ENCODE measurements at places on chromosomes 6 and 20. TPM values are rescaled to one million over a fixed set of nuclear protein-coding genes. Genes with fewer than 3 reads are reported as not detected.

DNA sequence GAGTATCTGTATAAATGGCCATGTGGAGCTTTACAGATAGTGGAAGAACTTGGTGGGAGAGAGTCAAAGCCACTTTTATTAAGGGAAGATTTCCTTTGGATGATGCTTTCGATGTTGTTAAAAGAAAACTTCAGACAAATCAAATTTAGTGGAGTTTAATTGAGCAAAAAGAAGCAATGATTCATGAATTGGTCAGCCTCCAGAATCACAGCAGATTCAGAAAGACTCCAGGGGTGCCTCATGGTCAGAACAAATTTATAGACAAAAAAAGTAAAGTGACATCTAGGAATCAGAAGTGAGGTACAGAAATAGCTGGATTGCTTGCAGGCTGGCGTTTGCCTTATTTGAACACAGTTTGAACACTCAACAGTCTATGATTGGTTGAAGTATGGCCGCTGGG lies 5.3 kb upstream of the CGA start:
- no peaks in the 10 kb centered on the region for H3K36me3 ChIP-seq
- H3K27me3 ChIP-seq = peaks cover 5% of the 10 kb centered on the region
- DNase-seq = no peak
- no peaks in the 10 kb centered on the region for H3K4me1 ChIP-seq
- no peak overlapping the region for H3K27ac ChIP-seq

DNA sequence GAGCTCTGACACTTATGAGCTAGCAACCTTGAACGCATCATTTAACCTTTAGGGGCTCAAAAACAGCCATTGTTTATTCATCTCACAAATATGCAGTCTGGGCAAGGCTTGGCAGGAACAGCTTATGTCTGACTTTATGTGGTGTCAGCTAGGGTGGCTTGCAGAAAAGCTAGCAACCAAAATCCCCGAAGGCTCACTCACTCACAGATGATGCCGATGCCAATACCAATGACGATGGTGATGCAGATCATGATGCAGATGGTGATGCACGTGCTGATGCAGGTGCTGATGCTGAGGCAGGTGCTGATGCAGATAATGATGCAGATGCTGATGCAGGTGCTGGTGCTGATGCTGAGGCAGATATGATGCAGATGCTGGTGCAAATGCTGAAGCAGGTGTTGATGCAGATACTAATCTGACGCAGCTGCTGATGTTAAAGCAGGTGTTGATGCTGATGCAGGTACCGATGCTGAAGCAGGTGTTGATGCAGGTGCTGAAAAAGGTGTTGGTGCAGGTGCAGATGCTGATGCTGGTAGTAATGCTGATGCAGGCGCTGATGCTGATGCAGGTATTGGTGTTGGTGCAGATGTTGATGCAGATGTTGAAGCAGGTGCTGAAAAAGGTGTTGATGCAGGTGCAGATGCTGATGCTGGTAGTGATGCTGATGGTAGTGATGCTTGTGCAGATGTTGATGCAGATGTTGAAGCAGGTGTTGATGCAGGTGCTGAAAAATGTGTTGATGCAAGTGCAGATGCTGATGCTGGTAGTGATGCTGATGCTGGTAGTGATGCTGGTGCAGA lies 195.6 kb downstream of the NFATC2 start:
- no peaks in the 10 kb centered on the region for H3K27me3 ChIP-seq
- no peak overlapping the region for H3K4me3 ChIP-seq
- no peaks in the 10 kb centered on the region for H3K36me3 ChIP-seq

DNA sequence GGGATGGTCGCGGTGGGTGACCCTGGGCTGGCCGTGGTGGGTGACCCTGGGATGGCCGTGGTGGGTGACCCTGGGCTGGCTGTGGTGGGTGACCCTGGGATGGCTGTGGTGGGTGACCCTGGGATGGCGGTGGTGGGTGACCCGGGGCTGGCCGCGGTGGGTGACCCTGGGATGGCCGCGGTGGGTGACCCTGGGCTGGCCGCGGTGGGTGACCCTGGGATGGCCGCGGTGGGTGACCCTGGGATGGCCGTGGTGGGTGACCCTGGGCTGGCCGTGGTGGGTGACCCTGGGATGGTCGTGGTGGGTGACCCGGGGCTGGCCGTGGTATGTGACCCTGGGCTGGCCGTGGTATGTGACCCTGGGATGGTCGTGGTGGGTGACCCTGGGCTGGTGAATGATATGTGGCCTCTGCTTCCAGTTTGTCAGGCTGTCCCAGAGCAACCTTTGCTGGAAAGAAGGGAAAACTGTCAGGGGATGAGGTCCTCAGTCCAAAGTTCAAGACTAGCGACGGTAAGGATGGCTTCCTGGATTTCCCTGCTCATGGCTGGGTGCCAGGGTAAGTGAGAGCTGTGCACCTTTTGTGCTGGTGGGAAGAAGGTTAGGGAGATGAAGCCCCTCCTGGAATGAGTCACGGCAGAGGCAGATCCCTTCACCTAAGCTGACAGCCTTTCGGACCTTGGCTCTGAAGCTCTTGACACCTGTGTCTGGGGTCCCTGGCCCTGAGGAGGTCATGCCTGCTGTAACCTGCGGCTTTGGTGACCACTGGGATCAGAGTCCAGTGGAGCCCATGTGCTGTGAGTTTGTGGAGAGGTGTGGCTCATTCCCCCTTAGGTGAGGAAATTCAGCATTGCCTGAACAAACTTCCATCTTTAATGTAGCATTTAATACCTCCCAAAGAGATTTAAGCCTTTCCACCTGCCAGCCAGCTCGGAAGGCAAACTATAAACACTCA lies 19.1 kb upstream of the PCMTD2 start:
- no peaks in the 10 kb centered on the region for H3K27me3 ChIP-seq
- no peaks in the 10 kb centered on the region for H3K36me3 ChIP-seq
- DNase-seq = no peak
- peaks cover 4% of the 10 kb centered on the region for H3K4me1 ChIP-seq
- no peak overlapping the region for H3K27ac ChIP-seq
- H3K4me3 ChIP-seq = no peak overlapping the region

DNA sequence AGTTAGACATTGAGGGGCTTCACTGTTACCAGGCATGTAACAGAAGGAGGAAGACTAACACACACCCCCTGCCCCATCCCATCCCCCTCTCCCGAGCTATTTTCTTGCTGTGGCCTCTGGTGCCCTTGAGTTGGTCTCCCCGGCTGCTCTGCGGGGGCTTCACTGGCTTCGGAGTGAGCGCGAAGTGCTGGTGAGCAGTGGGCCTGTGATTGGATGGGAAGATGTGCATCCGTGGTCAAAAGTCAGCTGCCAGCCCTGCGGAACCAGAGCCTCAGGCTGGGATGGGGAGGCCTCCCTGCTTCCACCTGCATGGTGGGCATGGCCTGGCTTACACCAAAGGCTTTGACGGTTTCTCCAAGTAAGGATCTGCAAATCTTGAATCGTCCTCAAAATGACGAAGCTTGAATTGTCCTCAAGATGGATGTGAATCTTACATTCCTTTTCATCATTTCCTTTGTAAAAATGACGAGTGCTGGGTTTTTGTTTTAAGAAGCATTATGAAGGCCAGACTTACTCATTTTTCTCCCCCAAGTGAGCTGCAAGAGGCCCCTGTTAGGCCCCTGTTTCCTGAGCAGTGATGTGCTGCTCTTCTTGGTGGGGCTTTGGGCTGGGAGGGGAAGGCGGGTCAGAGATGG lies 23.7 kb downstream of the SPATA2 start:
- H3K4me3 ChIP-seq = no peak overlapping the region
- H3K36me3 ChIP-seq = peaks cover 7% of the 10 kb centered on the region
- H3K27me3 ChIP-seq = no peaks in the 10 kb centered on the region
- H3K4me1 ChIP-seq = peaks cover 35% of the 10 kb centered on the region
- DNase-seq = no peak
- H3K27ac ChIP-seq = peak overlapping the region; percentile 11

- H3K27me3 ChIP-seq = no peaks in the 10 kb centered on the region
- no peaks in the 10 kb centered on the region for H3K36me3 ChIP-seq
- H3K4me1 ChIP-seq = peaks cover 11% of the 10 kb centered on the region
- DNase-seq = no peak
These were observed 64.0 kb upstream of the TFB1M start for GRCh38 chr6:155378276-155378675.

GRCh38 chr6:57029213-57029612 lies 17.3 kb upstream of the KIAA1586 start:
- no peak overlapping the region for H3K4me3 ChIP-seq
- H3K4me1 ChIP-seq = no peaks in the 10 kb centered on the region
- H3K27me3 ChIP-seq = peaks cover 16% of the 10 kb centered on the region

GRCh38 chr20:52494244-52494643 lies 302.7 kb upstream of the ZFP64 start:
- no peaks in the 10 kb centered on the region for H3K36me3 ChIP-seq
- peaks cover 9% of the 10 kb centered on the region for H3K27me3 ChIP-seq
- no peak overlapping the region for H3K4me3 ChIP-seq
- no peak overlapping the region for H3K27ac ChIP-seq

DNA sequence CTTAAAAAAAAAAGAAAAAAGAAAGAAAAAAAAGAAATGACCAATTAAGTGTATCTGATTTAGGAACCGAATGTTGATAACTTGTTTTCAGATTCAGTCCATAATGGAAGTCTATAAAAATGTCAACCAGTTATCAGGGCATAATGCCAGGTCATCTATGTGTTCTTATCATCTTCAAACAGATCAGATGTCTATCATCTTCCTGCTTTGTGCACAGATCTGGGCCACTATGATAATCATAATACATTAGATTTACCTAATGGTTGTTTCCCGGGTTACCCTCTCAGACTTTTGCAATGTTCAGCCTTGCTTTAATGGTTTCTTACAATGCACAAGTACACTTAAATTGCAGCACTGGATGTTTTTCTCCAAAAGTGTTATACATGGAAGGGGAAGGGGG lies 100.6 kb downstream of the NKAIN2 start:
- H3K27ac ChIP-seq = no peak overlapping the region
- no peak for DNase-seq
- no peaks in the 10 kb centered on the region for H3K36me3 ChIP-seq
- H3K4me3 ChIP-seq = no peak overlapping the region
- no peaks in the 10 kb centered on the region for H3K4me1 ChIP-seq
- H3K27me3 ChIP-seq = no peaks in the 10 kb centered on the region

GRCh38 chr6:169070506-169071176 lies 183.0 kb downstream of the THBS2 start:
- no peaks in the 10 kb centered on the region for H3K4me1 ChIP-seq
- no peaks in the 10 kb centered on the region for H3K36me3 ChIP-seq
- no peaks in the 10 kb centered on the region for H3K27me3 ChIP-seq
- H3K4me3 ChIP-seq = no peak overlapping the region

DNA sequence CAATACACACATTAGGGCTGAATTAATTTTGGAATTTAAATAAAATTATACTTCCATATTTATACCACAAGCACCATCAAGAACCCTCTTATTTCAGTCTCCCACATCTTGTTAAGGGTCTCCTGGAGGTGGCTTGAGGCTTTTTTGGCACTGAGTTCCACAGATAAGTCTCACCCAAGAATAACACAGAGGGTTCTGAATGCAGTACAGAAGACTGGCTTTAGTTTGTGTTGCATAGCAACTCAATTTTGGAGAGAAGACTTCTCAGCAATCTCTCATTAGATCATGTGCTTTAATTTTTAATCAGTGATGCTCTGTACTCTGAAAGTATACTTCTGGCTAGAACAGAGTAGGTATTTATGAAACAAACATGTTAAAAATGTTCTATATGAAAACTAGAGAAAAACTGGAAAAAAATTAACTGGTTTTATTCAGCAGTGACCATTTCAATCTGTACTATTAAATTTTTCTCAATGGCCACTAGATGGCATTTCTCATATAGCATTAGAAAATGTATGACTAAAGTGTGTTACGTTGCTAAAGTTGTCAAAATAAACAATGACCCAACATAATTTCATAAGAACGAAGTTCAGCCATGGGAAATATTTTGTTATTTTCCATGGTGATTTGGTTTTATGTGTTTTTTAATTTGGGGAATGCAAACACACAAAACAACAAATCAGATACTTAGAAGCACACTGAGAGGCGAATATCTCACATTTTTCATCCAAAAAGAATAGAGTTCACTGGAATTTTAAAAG lies 32.7 kb upstream of the MAP7 start:
- H3K4me1 ChIP-seq = no peaks in the 10 kb centered on the region
- peaks cover 16% of the 10 kb centered on the region for H3K36me3 ChIP-seq
- DNase-seq = no peak
- no peaks in the 10 kb centered on the region for H3K27me3 ChIP-seq
- no peak overlapping the region for H3K4me3 ChIP-seq
- no peak overlapping the region for H3K27ac ChIP-seq

GRCh38 chr20:57006411-57007170 lies 259.9 kb downstream of the BMP7 start:
- no peaks in the 10 kb centered on the region for H3K36me3 ChIP-seq
- peaks cover 13% of the 10 kb centered on the region for H3K27me3 ChIP-seq
- no peak for DNase-seq
- H3K4me3 ChIP-seq = no peak overlapping the region
- H3K27ac ChIP-seq = no peak overlapping the region

DNA sequence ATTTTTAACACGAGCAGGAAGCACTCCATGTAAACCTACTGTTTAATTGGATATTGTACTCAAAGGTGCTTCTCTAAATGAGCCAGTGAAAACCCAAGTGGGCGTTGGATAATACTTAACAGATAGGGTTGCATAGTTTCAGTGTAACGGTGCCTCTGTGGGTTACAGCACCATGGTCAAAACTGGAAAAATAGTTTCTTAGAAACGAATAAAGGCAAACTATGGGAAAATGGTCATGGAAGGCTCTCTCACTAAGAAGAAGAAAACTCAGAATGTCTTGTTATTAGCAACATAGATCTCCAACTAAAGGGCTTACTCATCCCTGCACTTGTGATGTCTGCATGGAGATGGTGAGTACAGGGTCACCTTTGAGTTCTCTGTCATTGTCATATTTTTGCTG lies 59.1 kb upstream of the NEDD9 start:
- peak; percentile 20 for DNase-seq
- no peak overlapping the region for H3K4me3 ChIP-seq

DNA sequence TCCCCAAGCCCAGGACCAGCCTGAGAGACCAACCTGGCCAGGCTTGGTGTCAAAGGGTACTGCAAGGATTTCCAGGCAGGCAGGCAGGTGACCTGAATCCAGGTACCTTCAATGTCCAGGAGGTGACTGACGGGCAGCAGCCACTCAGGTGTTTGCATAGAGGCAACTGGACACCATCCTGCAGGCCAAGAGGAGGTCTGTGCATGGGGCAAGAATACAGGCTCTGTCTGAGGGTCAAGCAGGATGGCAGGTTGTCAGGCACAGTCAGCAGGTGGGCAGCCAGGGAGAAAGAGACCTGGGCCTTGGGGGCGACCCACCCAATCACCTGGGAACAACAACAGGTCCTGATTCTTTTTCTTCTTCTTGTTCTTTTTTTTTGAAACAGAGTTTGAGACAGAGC lies 159.3 kb upstream of the QKI start:
- H3K27me3 ChIP-seq = peaks cover 14% of the 10 kb centered on the region
- H3K27ac ChIP-seq = no peak overlapping the region
- no peak overlapping the region for H3K4me3 ChIP-seq

The CD93 gene
- 0.11 TPM for total RNA-seq

The SLC17A2 gene
- not detected for total RNA-seq

The EIF2S2 gene
- total RNA-seq = 164 TPM

The PRR3 gene
- 24.6 TPM for total RNA-seq

The PRR18 gene
- 0.27 TPM for total RNA-seq
